ENCODE measurements at places on chromosomes 2 and 18.

DNA sequence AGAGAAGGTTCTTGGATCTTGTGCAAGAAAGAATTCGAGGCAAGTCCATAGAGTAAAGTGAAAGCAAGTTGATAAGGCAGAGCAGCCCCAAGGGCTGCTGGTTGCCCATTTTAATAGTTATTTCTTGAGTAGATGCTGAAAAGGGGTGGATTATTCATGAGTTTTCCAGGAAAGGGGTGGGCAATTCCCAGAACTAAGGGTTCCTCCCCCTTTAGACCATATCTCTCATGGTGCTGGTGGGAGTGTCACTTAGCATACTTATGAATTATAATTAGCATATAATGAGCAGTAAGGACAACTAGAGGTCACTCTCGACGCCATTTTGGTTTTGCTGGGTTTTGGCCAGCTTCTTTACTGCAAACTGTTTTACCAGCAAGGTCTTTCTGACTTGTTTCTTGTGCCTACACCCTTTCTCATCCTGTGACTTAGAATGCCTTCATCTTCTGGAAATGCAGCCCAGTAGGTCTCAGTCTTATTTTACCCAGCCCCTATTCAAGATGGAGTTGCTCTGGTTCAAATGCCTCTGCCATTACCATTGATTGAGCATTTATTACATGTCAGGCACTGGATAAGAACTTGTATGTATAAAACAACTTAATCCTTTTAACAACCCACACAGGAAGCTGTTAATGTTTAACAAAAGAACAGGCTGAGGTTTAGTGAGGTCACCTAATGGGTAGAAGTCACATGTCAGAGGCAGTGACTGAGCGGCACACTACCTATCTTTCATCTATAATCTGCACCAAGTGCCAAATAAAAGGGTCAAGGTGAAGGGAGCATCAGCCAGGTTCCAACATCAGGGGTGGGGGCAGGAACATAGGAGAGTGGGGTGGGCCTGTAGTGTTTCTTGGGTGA is 250.9 kb downstream of the ICOS start:
- DNase-seq: no peak

DNA sequence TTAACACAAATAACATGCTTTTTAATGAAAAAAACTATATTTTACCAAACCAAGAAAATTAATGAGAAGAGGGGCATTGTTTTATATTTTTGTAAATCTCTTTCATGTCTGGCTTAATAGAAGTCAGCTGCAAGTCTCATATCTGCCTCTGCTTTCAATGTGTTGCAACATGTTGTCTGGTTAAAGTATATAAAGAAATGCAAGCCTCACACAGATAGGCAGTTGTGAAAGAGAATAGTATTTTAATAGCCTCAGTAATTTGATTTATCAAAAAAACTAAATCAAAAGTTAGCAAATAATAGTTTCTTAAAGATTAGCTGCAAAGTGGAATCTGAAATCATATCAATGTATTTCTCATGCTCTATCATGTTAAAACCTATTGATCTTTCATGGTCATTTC is 52.9 kb upstream of the NCOA1 start:
- DNase-seq: no peak

DNA sequence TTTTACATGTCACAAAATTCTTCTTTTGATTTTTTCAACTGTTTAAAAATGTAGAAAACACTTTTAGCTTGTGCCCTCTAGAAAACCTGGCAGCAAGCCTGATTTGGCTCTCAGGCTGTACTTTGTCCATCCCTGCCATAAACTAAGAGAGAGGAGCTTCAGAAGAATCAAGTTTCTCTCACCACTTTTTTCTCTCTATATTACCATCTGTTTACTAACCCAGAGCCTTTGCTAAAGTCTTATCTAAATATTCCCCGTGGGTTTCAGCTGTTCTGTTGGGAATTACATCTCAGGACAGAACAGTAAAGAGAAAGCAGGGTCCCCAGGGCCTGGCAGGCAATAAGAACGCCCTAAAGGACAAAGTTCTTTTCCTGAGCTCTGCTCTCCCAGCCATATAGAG is 409.1 kb upstream of the CRIM1 start:
- DNase-seq: no peak

GRCh38 chr2:72947952-72948830 is 30.9 kb downstream of the EMX1 start:
- DNase-seq: no peak

DNA sequence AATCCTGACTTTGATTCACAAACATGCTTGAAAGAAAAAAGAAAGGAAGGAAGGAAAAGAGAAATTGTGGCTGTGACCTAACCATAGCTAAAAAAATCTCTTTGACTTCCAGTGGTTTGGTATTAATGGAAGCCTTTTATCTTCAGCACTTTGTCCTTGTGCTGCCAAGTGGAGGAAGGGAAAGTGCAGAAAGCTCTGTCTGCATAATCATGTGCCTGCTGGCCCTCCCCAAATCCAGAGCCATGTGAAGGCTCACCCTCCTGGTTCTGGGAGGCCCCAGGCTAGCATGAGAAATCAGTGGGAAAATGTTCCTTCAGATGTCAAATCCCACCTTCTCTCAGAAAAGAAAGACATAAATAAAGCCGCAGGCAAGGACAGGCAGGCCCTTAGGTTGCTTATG is 48.3 kb upstream of the BMPR2 start:
- no peak for DNase-seq

DNA sequence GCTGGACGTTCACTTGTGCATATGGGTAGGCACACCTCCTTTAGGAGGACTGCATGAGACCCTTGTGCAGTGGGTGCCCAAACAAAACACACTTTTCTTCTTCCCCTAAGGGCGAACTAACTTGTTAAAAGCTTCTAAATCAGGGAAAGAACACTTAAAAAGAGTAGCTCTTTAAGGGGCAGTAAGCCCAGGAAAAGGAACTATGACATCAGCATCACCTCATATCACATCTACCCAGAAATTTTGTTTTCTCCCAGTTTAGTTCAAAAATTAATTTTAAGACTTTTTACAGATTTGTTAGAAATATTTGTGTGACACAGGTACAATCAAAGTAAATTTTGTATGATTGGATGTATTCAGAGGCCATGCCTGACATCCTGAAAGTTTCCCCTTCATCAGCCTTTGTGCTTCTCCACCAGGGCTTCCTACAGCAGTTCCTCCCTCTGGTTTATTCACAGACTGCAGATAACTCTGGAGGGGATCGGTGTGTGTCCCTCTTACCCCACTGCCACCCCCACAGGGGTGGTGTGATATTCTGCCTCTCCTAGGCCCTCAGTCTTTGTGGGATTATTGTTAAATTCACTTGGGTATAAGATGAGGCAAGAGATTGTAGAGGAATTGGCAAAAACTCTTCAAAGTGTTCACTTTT is 27.6 kb downstream of the BCL2L11 start:
- no peak for DNase-seq

GRCh38 chr2:105399207-105399861 is 483 bp upstream of the FHL2 start:
- no peak for DNase-seq

DNA sequence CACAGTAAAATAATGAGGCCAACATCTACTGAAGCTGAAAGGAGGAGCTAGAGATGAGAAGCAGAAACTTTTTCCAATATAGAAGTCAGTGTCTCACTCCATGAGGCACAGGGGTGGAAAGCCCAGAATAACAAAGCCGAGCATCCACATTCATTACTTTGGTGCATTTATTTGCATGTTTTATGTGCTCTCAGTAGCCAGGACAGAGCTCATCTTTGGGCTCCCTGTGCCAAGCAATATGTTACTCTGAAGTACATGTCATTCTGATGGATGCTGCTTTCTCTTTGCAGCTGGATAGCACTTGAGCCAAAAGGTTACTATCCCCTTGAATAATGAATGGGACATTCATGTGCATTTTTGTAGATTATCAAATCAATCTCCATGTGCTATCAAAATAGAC is 338.6 kb upstream of the SOX11 start:
- DNase-seq: no peak

DNA sequence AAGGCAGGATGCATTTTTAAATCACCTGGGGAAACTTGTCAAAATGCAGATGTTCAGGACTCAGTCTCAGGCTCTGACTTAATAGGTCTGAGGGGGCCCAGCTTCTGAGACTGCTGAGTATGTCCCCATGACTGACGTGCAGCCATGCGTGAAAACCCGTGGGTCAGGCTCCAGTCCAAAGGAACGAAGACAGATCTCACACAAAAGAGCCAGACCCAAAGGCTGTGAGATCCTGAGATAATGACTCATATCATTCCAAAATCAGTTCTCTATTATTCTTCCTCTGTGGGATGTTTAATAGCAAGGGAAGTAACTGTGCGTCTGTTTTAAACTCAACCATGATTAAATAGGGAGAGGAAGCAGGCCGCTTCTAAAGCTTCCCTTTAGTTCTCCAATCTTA is 107.4 kb upstream of the ACAA2 start:
- no peak for DNase-seq

- DNase-seq: peak; percentile 29
Measured at GRCh38 chr2:201831469-201831868, 25.1 kb downstream of the CDK15 start.

- no peak for DNase-seq
Measured at GRCh38 chr2:147161746-147162145, 683.1 kb upstream of the ACVR2A start.

GRCh38 chr2:170282851-170283250 is 104.9 kb downstream of the MYO3B start:
- DNase-seq: no peak

DNA sequence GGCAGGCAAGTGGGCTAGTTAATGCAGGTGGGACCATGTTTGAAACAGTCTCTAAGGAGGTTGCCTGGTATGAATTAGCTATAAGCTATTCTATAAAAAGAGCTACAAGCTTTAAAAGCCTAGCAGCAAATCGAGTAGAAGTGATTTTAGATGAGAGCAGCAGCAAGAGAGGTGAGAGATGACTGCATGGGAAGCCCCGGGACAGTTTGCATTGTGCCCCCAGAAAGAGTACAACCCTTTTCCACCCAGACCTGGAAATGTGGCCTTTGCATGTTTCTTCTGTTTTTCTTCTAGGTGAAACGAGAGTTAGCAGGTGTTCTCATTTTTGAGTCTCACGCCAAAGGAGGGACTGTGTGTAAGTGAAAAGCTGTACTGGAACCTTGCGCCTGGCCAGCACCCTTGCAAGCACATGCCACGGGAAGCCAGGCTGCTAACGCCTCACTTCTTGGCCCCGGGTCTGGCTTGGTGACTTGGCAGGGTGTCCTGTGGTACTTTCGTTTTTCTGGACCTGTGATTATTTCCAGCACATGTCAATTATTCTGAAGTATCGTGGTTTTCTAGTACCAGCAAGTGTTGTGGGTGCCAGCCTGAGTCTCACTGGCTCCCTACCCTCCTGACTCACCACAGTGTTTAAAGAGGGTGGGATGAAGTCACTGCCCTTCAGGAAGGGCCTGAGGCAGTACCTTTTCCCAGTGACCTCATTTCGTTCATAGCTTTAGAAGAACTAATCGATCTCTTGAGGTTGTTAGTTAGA is 90.3 kb upstream of the MAP3K20 start:
- peak; percentile 61 for DNase-seq

- no peak for DNase-seq
Measured at GRCh38 chr18:65876310-65876709, 125.5 kb downstream of the CDH7 start.
